CD4-positive, alpha-beta T cell treated with Interleukin-17A for 4 hours (primary cell): ENCODE measurements at places on chromosomes 16 and 17.
A peak's percentile ranks its signal among the peaks of the same experiment; 100 is the strongest.

DNA sequence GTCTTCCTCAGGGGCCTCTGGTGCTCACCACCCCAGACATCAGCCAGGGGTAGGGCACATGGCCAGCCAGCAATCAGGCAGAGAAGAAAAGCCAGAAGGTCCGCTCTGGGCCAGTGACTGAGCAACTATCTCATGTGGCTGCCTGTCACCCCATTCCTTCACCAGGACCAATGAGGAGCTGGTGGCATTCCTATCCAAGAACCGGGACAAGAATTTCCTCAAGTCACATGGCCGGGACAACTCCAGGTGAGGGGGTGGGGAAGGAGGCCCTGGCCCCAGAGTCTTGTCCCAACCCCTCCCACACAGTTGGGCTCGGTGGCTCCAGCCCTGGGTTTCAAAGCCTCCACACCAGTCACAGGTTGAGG, 9.4 kb downstream of the XYLT2 start:
- DNase-seq = no peak

GRCh38 chr17:12900474-12900873, 111.2 kb downstream of the ARHGAP44 start:
- DNase-seq = no peak

DNA sequence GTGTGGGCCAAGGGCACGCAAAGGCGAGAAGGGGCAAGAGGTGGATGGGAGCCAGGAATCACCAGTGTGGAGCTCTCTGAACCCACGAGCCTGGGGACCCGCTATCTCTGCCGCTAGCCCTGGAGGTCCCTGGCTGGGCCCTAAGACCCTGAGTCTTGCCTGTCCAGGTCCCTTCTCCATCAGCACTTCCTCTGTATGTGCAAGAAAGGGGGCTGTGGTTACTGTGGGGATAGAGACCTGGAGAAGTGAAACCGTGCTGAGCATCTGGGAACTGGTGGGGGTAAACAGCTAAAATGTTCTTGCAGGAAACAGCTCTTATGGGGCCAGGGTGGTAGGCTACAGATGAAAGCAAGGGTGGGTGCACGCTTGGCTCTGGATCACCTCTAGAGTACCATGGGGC, 3.1 kb downstream of the SPNS3 start:
- no peak for DNase-seq

DNA sequence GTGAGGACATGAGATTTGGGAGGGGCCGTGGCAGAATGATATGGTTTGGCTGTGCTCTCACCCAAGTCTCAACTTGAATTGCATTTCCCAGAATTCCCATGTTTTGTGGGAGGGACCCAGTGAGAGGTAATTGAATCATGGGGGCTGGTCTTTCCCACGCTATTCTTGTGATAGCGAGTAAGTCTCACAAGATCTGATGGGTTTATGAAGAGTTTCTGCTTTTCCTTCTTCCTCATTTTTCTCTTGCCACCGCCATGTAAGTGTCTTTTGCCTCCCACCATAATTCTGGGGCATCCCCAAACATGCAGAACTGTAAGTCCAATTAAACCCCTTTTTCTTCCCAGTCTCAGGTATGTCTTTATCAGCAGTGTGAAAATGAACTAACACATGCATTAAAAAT, 40.6 kb downstream of the CCT6B start:
- DNase-seq = no peak

DNA sequence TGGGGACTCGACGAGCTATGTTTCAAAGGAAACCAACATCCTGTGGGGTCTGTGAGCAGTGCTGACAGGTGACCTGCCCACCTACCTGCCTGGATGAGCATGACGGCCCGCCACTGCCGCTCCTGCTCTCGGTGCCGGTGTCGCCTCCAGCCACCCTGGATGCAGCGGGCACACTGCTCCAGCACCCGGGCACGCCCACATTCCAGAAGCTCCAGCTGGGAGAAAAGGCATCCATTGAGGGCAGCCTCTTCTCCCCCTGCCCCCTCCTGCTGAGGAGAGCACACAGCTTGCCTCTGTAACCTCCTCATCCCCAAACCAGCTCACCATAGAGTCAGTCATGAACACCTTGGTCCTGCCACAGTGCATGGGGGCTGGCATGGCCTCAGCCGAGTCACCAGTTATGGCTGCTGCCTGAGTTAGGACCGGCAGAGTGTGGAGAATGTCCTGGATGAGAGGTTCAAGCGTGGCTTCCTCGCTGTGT, 14.3 kb downstream of the ZNHIT3 start:
- DNase-seq = no peak

- no peak for DNase-seq
Observed at GRCh38 chr16:20938426-20938825, 37.9 kb downstream of the LYRM1 start.

DNA sequence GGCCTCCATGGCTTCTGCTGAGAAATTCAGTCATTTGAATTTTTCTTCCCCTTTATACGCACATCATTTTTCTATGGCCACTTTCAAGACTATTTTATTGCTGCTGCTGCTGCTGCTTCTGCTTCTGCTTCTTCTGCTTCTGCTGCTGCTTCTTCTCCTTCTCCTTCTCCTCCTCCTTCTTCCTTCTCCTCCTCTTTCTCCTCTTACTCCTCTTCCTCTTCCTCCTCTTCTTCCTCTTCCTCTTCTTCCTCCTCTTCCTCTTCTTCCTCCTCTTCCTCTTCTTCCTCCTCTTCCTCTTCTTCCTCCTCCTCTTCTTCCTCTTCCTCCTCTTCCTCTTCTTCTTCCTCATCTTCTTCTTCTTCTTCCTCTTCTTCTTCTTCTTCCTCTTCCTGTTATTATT, 22.4 kb downstream of the CPD start:
- DNase-seq = no peak

DNA sequence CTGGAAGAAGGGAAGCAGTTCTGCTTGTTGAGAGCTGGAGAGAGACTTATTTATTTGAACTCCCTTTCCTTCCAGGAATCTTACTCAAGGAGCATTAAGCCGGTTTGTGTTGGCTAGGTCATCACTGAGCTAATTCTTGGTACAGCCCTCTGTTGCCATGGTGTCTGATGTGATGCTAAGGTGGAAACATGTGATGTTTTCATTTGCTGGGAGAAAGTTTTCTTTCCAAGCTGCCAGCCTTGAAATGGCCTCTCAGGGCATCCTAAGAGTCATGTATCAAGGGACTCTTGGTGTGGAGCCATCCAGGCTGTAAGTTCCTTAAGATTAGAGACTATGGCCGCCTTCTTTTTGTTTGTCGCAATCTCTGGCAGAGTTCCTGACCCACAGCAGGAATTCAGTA, 4.2 kb downstream of the PSKH1 start:
- DNase-seq = no peak

DNA sequence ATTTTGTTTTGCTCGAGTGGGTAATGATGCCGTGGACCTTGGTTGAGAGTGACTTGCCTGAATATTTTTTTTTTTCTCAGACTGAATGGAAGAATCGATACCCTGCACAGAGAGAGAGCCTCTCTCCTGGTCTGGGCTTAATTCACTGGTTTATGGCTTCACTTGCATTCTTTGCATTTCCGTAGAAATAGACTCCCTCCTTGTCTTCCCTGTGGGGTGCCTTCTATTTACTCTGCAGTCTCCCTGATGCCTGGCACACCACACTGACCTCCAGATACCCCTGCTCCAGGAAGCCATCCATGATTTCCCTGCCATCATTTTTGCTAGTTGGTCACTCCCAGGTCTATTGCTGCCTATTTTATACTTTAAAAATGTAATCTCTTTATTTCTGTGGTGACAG, 238.0 kb downstream of the SNX29 start:
- DNase-seq = no peak

DNA sequence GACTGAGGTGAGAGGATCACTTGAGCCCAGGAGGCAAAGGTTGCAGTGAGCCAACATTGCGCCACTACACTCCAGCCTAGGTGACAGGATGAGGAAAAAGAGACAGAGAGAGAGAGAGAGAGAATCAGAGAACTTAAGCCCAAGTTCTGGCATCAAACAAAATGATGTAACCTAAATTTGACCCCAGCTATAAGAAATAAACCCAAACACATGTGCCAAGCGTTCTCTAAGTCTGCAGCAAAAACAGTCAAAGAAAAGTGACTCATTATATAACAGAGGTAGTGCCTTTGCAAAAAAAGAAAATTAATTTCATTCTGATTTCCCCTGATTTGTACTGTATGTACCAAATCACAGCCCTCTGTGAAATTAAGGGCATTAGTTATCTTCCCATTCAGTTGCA, 89.5 kb downstream of the CDH11 start:
- DNase-seq = no peak

GRCh38 chr17:3827124-3827773, 18.8 kb downstream of the NCBP3 start:
- peak; percentile 84 for DNase-seq

DNA sequence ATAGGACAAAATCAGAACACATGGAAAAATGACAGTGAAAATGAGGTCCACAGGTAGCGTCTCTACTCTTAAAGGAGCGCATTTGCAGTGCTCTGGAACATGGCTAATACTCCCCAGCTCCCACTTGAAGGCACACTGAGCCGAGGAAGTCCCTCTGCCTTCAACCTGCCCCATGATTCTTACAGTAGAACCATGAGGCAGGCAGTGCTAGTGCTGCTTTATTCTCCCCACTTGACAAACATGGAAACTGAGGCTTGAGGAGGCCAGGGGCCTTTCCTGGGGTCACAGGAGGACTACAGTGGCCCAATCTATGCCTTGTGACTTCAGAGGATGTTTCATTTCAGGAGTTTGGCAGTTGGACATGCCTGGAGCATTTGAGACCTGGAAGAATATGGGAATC, 244.1 kb upstream of the MAF start:
- no peak for DNase-seq

- no peak for DNase-seq
Observed at GRCh38 chr16:27974896-27975540, 88.5 kb downstream of the GSG1L start.

DNA sequence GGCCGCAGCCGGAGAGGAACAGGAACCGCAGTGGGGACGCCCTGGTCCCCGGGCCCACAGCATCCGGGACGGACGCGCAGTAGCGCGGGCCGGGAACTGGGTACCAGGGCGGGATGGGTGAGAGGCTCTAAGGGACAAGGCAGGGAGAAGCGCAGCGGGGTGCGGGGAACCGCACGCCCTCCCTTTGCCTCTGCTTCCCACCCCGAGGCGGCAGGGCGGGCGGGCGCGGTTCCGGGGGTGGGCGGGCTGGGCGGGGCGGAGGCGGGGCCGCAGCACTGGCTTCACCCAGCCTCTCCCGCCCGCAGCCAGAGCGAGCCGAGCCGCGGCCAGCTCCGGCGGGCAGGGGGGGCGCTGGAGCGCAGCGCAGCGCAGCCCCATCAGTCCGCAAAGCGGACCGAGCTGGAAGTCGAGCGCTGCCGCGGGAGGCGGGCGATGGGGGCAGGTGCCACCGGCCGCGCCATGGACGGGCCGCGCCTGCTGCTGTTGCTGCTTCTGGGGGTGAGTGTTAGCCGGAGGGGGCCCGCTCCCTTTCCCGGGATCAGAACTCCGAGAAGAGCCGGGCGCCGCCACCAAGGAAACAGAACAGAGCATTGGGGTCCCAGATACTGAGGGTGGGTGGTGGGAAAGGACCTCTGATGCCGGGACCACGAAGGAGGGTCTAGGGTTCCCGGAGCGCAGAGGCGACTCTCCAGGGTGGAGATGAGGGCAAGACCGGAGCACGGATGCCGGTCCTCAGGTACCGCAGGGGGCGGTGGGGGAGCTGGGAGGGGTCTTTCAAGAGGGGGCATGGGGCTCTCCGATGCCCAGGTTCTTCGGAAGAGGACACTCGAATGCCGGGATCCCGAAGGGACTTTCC, at the start of gene NGFR:
NGFR (plus strand) TSS at position 308 of the 856 bp plus-strand sequence; CDS start at position 433, 125 bp downstream.
- peak; percentile 80 for DNase-seq

GRCh38 chr17:7435676-7436555, 681 bp downstream of the TMEM102 start:
- DNase-seq = peak; percentile 72

- DNase-seq = no peak
Observed at GRCh38 chr17:79583475-79583874, 27.4 kb downstream of the RBFOX3 start.

DNA sequence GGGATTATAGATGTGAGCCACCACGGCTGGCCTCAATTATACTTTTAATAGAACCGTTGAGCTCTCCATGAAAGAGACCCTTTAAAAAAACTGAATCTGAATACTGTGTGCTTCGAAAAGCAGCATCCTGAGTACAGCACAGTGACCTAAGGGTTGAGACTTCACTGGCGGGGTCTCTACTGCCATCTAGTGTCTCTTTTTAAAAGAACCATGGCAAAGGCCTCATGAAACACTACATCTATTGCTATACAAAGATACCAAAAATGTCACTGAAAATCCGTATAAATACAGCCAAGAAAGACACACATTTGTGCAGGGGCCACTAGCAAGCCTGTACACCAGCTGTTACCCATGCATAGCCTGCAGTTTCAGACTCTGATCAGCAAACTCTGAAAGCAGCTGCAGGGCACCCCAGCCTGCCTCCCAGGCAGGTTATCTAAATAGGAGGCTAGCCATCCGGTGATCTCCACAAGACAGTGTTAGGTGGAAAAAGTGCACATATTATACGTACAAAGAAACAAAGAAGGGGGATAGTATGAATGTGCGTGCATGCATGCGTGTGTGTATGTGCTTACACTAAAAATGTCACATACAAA, 35.3 kb downstream of the NPLOC4 start:
- DNase-seq = peak; percentile 52

DNA sequence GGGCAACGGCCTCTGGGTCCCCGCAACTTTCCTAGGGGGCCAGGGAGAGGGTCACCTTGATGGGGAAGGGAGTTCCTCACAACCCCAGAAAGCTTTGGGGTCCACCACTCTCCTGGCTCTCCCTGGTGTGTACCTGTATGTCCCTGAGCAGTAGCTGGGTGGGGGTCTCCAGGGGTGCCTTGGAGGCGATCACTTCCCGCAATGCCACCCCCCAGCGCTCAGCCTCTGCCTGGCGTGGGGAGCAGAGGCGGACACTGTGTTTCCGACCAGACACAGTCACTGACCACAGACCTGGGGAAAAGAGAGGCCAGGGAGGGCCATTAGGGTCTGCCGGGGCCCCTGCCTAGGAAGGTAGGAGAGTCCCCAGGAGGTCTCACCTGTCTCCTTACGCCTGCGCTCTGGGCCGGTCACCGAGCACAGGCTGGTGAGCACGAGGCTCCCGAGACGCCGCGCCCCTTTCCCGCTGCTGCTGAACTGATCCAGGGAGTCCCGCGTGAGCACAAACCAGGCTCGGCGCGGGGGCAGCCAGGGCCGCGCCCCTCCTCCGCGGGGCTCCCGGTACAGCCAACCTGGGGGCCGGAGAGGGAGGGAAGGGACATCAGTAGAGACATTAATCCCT, 3.4 kb downstream of the PLEKHH3 start:
- no peak for DNase-seq

- no peak for DNase-seq
Observed at GRCh38 chr17:80110927-80111701, 9.7 kb downstream of the GAA start.

GRCh38 chr17:64728041-64728695, 66.1 kb upstream of the SMURF2 start:
- no peak for DNase-seq

- DNase-seq = no peak
Observed at GRCh38 chr16:15435216-15435864, 952 bp downstream of the BMERB1 start.

- no peak for DNase-seq
Observed at GRCh38 chr17:61323909-61324868, 75.5 kb upstream of the TBX2 start.
